Activated naive CD4-positive, alpha-beta T cell treated with anti-CD3 and anti-CD28 coated beads for 36 hours (primary cell): ENCODE measurements at places on chromosomes 16 and 17.

DNA sequence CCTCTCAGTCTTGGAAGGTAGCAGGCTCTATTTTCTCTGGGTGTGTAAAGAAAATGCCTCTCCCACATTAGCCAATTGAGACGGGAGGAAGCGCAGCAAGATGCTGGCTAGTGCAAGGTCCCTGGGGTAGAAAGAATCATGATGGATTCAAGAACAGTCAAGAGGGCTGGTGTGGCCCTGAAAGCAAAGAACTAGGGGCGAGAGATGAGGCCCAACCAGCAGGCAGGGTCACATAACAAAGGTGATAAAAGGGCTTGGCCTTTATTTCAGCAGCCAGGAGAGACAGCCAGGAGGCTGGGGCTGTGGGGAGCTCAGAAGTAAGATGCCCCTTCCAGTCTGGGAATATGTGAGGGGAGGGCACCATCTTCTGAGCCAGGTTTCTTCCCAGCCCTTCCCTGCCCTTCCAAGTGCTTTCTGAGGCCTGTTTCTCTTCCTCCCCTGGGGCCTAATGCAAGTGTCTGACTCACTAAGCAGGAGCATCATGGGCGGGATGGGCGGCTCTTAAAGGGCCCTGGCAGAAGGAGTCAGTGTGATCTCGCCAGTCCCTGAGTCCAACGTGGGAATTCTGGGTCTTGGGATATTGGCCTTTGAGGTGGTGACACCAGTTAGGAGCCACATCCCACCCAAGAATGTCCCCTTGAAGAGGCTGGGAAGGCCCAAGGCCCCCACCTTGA lies 3.9 kb upstream of the NLRC5 start:
- DNase-seq, result peak; percentile 67

DNA sequence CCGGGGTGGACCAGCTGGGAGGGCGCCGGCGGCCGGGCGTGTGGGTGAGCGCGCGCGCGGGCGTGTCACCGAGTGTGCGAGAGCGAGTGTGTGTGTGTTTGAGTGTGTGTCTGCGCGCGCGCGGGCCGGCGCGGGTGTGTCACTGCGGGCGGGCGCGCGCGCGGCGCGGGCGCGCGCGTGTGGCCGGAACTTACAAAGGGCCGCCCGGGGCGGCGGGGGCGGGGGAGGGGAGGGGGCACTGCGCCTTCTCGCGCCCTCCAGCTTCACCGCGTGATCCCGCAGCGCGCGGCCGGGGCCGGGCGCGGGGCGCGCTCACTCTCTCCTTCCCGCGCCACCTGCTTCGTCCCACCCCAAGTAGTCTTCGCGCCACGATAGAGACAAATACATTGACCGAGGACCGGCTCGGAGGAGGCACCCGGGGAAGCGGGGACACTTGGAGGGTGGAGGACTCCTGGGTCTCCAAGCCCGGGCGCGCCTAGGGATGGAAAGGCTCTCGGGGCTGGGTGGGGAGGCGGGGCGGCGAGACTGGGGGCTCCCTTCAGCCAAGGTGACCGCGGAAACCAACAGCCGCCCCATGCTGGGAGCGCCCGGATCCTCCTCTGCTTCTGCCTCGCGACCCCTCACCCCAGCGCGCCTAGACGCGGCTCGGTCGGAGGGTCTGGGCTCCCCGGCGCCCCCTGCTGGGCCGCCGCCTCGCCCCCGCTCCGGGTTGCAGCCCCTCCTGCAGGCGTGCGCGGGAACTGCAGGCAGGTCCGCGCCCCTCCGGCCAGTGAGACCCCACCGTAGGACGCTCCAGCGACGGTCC lies at the start of gene SRCIN1:
SRCIN1 (minus strand) TSS at position 112 of the 805 bp plus-strand sequence. CDS start 247 bp downstream, outside the sequence.
- peak; percentile 52 for DNase-seq

DNA sequence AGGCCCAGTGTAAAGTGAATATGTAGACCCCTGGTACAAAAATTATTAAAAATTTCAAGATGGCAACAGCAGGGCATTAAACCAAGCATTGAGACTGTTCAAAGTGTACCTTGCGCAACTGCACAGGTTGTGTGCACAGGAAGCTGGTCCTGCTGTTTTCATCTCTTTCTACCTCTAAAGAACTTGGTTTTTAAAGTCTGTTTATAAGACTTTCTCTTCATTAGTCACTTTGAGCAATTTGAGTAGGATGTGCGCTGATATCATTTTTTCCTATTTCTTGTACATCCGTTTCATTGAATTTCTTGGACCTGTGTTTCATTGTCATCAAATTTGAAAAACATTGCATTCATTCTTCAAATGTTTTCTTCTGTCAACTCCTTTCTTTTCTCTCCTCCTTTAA lies 16.8 kb upstream of the PMP22 start:
- DNase-seq, result no peak

DNA sequence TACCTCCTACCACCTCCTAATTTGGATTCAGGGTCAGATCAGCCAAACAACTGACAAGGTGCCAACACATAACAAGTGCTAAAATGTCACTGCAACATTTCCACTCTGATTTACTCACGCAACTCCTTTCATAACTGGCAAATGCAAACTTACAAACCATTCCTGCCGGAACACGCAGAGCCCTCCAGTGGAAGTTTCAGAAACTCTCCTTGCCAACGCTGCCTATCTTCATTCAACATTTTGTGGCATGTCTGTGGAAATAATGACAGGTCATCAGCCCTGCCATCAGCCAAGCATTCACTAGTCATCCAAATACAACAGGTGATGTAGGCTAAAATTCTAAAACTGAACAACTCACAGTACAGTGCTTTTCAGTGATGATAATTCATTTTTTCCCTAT lies 37.7 kb upstream of the OR3A1 start:
- no peak for DNase-seq

GRCh38 chr16:55349867-55350266 lies 25.9 kb downstream of the IRX6 start:
- DNase-seq, result no peak

GRCh38 chr17:76527430-76528111 lies 9.9 kb downstream of the CYGB start:
- peak; percentile 59 for DNase-seq

DNA sequence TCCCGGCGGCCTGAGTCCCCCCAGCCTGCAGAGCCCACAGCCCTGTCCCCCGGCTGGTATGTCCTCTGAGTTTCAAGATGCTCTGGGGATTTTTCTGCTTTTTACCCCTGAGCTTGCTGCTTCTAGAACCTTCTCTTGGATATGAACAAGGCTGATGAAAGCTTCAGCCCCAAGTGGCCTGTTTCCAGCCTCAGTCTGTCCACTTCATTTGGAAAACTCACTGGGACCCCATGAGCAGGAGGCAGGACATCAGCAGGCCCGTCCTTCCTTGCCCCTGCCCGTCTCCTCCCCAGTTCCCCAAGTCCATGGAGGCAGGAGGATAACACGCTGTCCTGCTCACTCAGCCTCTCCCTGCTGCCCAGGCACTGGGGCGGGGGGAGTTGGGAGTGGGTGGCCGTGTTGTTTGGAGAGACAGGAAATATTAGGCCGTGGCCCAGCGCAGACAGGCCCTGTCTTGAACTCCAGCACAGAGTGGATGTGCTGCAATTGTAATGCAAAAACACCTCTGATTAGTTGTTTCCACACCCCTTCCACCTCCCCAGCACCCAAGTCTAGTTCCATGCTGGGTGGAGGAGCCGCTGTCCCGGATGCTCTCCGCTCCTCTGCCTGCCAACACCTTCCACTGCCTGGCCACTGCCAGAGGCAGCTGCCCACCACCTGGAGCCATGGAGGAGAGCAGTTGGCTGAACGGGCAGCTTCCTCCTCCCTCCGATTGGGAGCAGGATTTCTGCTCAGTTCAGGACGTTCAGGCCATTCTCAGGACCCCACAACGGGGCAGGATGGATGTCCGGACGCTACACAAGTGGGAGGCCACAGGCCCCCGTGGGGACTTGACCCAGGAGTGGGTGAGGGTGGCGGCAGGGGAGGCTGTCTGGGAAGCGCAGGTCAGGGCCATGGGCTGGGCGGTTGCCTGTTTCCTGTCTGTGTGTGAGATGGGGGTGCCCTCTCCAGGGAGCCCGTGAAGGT lies 216.9 kb upstream of the GSE1 start:
- peak; percentile 3 for DNase-seq

DNA sequence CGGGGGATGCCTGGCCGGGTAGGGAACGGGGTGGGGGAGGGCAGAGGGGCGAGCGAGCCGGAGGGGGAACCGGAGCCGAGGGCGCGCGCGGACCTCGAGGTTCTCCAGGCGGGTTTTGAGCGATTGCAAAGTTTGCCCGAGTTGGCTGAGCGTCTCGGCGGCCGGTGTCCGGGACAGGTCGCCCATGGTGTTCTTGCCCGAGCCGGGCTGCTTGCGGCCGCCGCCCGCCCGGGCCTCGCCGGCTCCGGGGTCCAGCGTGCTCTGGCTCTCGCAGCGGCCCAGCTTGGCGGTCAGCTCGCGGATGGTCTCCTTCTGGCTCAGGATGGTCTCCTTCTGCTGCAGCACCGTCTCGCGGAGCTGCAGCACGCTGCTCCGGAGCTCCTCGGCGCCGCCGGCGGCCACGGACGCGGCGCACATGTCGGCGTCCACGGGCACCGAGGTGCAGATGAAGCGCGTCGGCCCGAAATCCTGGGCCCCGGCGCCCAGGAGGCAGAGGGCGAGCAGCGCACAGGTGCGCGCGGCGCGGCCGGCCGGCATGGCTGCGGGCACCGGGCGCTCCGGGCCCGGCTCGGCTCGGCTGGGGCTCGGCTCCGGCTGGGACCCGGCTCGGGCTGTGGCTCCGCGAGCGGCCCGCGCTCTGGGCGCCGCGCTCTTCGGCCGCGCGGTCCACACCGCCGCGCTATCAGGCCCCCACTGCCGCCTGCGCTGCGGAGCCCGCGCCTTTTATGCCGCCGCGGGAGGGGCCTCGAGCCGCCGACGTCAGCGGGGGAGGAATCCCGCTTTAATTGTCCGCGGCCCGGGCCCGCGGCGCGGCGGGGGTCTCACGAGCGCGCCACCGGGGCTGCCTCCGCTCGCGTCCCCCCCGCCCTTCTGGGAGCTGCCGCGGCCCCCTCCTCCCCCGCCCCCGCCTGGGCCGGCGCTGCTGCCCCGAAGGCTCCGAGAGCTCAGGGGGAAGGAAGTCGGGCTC lies at the start of gene NPTX1:
NPTX1 (minus strand) TSS at position 698 of the 967 bp plus-strand sequence; CDS start at position 537, 161 bp downstream.
- DNase-seq, result no peak
